ENCODE measurements at places on chromosomes 1 and 21. TPM values are rescaled to one million over a fixed set of nuclear protein-coding genes. Genes with fewer than 3 reads are reported as not detected.

Gene TSPEAR
- not detected for total RNA-seq

Gene RPF1
- 24.9 TPM for total RNA-seq

Gene COQ8A
- total RNA-seq: 4.1 TPM

Gene PLPPR4
- total RNA-seq: not detected

Gene DNAJC6
- 2.0 TPM for total RNA-seq

Gene CHODL
- total RNA-seq: not detected

Gene HSD3B2
- not detected for total RNA-seq
